ENCODE measurements at places on chromosomes 3 and 15.

GRCh38 chr3:67083277-67083676, 85.2 kb downstream of the KBTBD8 start:
- DNase-seq, result peak; percentile 63

- DNase-seq, result no peak
Measured at GRCh38 chr15:76060118-76060989, 569 bp downstream of the TMEM266 start.

- no peak for DNase-seq
Measured at GRCh38 chr15:31081056-31081455, 20.5 kb downstream of the TRPM1 start.

- DNase-seq, result peak; percentile 97
Measured at GRCh38 chr15:25849157-25849921, 13.8 kb downstream of the ATP10A start.

DNA sequence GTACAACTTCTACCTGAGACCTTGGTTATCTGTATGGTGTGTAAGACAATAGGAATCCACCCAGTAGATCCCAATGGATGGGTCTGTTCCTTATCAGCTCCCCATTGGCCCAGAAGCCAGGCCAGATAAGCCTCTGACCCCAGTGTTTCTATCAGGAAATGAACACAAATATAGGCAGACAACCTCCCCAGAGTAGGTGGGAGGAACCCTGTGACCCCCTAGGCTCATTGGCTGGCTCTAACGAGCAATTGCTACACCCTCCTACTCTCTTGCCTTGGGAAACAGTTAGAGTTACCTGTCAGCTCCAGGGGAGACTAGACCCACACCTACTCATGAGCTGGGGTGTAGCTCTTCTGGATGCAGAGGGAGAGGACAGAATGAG, 299.9 kb downstream of the UACA start:
- DNase-seq, result no peak

- no peak for DNase-seq
Measured at GRCh38 chr15:58403581-58403980, 28.2 kb upstream of the LIPC start.

DNA sequence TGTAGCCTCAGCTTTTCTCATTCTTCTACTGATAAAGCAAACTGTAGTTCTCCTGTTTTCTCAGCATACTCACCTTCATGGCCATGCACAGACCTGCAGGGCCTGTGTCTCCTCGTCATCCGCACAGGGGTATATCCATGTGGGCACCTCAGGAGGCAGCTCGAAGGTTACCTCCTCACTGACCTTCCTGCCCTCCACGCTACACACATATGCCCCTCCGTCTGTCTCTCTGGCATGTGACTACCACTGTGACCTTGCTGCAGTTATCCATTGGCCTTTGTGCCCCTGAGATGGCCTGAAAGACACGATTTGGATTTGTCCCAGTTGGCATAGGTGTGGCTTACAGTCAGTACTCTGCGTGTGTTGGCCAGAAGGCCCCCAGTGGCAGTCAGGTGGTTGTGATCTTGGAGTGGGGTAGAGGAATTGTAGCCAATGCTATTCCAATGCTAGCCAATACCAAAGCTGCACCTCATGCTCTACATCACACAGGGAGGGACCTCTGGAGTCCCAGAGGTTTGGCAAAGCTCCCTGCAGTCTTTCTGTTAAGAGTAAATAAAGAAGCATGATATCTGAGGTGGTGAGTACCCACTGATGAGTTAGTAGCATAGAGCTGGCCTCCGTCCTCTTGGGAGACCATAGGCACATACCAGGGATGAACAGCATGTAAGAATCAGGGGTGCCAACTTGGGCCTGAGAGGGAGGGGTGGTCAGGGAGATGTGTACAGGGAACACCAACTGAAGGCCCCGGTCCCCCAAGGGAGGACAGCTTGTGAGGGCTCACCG, 143.4 kb downstream of the EEFSEC start:
- no peak for DNase-seq

DNA sequence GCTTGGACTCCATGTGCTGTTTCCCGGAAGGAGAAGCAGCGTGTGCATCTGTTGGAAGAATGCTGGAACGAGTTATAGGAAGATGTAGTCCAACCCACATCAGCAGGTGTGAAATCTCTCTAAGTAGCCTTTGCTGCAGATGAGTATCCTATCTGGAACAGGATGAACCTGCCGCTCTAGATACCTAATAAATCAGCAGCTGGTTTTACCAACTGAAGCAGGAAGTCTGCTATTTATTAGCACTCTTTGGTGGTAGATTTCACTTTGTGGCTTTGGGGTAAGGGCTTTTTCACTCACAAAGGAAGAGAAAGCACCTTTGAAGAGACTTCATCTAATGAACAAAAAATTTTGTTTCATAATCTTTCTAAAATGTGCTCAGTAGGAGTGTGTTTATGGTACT, 66.4 kb downstream of the DCUN1D1 start:
- DNase-seq, result peak; percentile 12

DNA sequence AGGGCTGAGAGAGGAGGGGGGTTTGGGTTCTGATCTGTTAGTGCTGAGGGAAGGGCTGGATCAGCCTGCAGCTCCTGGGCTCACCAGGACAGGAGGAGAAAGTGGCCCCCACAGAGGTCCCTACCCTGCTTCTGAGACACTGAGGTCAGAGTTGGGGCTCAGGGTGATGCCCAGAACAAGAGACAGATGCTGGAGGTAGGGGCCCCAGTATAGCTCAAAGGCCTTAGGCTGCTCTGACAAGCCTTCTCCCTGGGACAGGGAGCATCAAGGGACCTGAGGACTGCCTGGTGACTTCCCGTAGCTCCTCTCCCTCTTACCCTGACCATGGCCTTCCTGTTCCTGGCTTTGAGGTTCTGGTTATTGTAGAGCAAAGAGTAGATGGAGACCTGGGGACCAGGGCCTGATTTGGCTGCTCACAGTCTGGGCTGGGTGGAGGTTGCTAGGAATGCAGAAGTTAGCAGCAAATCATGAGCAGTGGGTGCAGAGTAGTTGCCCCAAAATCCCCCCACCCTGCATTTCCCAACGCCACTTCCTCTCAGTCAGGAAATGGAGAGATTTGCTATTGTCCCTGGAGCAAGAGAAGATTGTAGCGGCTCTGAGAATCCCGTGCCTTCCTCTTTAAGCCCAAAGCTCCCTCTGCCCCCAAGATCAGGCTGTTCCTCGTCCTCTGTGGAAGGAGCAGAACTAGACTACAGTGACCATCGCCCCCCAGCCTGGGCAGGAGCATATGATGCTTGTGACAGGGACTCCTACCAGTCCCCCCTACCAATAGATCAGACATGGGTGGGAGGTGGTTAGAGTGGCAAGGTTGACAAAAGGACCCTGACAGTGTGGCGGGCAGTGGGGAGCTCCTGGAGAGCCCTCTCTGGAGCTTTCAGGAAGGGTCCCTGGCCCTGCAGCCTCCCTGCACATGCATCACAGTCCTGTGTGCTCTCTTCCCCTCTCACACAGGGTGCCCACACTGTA, 47.4 kb upstream of the SEC22A start:
- no peak for DNase-seq

DNA sequence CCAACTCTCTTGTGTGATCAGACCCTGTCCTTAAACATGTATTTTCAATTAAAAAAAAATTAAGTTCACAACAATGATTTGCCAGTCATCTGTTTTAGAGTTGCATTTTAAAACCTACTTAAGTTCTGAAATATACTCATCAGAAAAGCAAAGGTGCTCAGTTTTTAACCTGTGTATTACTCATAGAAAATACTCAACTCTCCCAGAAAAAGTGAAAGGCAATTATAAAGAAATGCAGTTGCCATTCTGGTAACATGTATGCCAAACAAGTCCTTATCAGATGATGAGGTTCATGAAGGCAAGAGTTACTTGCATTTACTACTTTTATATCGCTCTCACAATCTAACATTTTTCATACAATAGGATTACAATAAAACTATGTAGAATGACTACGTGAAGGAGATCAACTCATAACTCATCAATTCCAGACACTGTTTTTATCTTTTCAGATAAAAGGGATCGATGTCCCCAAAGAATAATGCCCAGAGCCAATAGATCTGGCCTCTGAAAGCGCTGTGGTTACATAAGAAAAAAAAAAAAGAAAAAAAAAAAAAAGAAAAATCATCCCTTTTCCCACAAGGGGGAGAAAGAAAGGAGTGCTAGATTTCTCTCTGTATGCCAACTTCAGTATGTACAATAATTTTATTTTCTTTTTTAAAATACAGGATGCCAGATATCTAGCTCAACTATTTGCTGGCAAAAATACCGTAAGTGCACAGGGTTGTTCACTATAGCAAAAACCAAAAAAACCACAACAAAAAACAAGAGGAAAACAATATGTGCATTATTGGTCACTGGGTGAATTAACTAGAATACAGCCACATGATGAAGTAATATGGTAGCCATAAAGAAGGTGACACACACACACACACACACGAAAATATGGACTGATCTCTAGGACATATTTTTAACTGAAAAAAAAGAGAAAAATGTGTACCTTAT, 137.4 kb downstream of the NR1I2 start:
- no peak for DNase-seq

- no peak for DNase-seq
Measured at GRCh38 chr3:78253860-78254259, 1214.0 kb downstream of the ROBO2 start.

DNA sequence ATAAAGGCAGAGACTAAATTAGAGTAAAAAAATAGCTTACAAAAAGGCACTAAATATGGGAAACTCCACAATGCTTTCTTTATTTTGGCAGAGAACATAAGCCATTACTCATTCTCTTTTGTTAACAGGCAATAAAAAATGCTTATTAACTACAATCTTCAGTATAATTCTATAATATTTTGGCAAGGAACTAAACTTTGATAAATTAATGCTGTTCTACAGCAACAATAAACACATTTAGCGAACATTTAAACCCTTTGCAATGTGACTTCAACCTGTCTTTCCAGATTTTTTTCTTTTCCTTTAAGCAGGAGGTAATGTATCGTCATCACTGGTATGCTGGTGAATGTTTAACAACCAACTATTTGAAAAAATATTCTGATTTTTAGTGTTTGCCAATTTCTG, 42.2 kb upstream of the POU1F1 start:
- DNase-seq, result peak; percentile 31

- DNase-seq, result peak; percentile 53
Measured at GRCh38 chr15:72790302-72790910, 6.8 kb upstream of the ADPGK start.

DNA sequence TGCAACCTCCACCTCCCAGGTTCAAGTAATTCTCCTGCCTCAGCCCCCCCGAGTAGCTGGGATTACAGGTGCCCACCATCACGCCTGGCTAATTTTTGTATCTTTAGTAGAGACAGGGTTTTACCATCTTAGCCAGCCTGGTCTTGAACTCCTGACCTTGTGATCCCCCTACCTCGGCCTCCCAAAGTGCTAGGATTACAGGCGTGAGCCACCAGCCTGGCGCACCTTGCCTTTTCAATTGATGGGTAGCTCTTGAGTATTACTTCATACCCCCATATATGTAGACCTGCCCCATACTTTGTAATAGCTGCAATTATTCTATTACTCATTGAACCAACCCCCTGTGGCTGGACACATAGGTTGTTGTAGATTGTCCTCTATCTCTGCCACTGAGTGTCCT, 101.3 kb downstream of the LRRK1 start:
- DNase-seq, result no peak

DNA sequence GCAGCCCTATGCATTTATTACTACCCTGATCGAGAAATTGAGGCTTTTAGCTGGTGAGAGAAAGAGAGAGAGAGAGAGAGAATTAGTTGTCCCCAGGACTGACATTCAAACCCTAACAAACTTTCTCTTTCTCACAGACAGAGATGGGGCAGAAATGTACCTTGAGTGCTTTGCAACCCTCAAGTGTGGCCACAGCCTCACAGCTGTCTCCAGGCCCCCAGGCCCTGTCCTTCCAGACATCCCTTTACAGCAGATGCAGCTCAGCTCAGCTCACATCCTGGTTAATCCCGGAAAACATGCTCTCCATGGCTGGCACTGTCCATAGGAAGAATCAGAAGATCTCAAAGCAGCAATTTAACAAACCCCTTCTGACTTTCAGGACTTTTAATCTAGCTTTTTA, 67.6 kb downstream of the DCLK3 start:
- DNase-seq, result peak; percentile 17

DNA sequence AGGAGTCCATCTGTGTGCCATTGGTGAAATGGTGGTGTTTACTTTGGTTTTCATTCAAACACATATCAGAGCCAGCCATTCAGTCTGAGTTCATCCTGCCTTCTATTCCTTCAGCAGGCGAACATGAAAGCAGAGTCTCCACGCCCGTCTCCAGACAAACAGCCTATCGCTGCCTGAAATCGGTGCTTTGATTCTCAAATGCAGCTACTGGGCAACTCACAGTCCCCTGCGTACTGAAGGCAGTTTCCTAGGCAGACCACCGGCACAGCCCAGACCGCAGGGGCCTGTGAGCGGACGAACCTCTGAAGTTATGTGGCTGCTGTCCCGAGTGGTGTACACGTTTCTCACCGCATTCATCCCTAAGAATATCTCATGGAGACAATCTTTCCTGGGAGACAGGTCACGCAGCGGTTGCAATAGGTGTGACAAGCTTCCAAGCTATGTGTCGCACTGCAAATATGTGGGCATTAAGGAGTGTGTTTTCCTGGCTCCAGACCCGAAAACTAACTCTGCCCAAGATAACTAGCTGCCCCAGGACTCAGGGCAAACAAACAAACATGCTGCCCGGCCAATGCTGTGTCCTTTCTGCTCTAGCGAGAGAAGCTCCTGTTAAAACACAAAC, 16.9 kb upstream of the RYR3 start:
- peak; percentile 23 for DNase-seq

DNA sequence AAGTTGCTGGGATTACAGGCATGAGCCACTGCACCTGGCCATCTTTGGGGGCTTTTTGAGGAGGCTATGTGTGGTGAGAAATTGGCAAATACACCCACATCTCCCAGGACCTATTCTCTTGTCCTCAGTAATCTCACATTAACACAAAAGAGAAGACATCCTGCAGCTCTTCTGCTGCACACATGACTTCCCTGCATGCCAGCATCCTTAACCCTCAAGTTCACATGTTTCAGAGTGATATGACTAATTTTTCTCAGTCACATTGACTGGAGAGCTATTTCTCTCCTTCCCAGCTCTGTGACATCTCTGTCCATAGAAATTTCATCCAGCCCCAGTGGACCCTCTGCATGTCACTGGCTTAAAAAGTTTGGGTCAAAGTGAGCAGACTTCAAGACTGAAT, 1.9 kb upstream of the SKIC8 start:
- peak; percentile 50 for DNase-seq

GRCh38 chr3:71831599-71831998, 46.7 kb upstream of the PROK2 start:
- DNase-seq, result no peak

GRCh38 chr3:46921871-46922271, 44.4 kb downstream of the PTH1R start:
- DNase-seq, result no peak

- DNase-seq, result no peak
Measured at GRCh38 chr3:184884359-184885017, 72.5 kb downstream of the VPS8 start.

- peak; percentile 88 for DNase-seq
Measured at GRCh38 chr3:46124216-46125177, 83.6 kb downstream of the CCR1 start.

- DNase-seq, result no peak
Measured at GRCh38 chr15:38689522-38689921, 124.9 kb upstream of the RASGRP1 start.

All from EH (cell line).